ENCODE measurements at places on chromosomes 3 and 15.

GRCh38 chr3:100097919-100098783, 16.1 kb downstream of the FILIP1L start:
- no peak for DNase-seq

DNA sequence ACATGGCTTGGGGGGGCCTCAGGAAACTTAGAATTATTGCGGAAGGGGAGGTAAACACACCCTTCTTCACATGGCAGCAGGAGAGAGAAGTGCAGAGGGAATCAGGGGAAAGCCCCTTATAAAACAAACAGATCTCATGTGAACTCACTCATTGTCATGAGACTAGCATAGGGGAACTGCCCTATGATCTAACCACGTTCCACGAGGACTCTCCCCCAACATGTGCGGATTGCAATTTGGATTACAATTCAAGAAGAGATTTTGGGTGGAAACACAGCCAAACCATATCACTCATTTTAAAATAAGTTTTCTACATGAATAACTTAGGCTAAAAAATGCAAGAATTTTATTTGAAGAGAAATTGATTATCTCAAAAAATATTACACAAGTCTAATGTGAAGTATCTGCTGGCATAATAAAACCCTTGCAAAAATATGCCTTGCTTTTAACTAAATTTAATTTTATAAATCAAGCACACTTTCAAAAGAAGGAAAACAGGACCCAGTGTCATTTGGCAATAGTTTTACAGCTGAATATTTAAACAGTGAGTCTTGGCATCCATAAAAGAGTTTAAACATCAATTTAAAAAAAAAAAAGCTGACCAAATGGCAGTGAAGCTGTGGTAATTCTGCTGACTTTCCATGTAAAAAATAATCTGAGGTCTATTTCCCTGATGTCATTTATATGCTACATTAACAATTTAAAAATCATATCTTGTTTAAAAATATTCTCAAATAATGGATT, 1057.2 kb downstream of the NAALADL2 start:
- no peak for DNase-seq

DNA sequence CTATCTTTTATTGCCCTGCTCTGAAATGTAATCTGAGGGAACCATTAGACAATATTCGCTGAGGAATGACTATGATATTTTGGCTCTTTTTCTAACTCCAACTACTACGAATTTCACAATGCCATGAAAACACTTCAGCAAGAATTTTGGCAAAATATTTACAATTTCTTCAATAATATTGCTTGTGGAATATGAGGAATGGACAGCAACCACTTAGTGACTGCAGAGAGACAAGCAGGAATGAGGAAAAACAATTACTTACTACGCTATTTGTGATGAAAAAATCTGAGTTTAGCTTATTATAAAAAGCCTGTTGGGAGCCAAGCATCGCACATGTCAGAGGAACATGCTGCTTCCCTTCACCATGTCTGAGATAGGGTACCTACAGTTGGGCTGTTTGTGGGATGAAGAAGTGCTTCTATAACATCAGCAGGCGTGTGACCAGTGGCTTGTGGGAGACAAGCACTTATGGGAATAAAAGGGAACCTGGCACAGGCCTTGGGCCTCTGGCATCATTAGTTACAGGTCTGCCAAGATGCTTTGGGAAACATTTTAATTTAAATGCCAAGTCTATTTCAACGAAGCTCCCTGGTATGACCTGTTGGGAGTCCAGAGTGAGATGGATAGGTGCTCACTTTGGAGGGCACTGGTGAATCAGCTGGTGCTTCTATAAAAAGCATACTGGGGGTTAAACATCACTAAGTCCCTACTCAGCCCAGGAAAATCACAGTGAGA, 2.7 kb upstream of the PLCL2 start:
- no peak for DNase-seq

DNA sequence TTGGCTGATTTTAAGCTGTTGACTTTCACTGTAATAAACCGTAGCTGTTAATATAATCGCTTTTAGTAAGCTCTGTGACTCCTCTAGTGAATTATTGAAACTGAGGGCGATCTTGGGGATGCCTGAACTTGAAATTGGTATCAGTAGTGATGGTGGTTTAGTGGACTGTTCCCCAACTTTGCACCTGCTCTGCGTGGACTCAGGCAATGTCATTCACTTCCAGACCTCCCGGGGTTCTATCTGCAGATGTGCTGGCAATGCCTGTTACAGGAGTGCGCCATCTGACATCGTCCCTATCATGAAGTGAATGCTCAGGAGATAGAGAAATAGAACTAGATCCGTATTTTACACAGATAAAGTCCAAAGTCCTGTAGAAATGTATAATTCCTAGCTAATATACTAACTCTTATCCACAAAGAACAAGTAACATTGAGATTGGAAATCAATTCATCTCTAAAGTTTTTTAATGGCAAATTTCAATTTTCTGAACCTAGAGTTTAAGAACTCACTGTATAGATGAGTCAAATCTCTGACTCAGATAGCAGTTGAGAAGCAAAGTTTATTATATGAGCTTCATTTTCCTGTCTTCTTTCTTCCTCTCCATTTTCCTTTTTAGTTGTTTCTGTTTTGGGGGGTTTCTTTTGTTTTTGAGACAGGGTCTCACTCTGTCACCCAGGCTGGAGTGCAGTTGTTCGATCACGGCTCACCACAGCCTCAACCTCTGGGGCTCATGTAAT, 51.8 kb downstream of the HEG1 start:
- DNase-seq: no peak

GRCh38 chr3:183151086-183151485, 11.4 kb downstream of the LAMP3 start:
- DNase-seq: no peak

DNA sequence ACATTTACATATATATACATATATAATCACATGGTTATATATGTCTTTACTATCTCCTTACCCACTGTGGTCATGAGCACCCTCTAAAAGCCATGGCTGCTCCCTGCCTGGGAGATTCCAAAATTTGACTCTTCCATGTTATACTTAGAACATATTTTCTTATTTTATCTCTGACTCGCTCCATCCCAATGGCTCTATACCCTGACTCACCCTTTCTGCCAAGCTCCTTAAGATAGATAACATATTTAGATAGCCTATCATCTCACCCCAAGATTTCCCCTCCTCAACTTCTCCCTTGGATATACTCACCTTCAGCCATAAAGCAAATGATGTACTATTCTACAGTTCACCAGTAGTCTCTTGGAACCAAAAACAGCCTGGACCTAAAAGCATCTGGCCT, 65.1 kb downstream of the CD200R1L start:
- no peak for DNase-seq

- no peak for DNase-seq
These were observed 178.2 kb upstream of the EOMES start for GRCh38 chr3:27900316-27900715.

GRCh38 chr3:135987661-135988060, 22.1 kb downstream of the PPP2R3A start:
- no peak for DNase-seq

- no peak for DNase-seq
These were observed 896.8 kb downstream of the ROBO1 start for GRCh38 chr3:78871048-78871447.

- no peak for DNase-seq
These were observed 14.5 kb upstream of the FAN1 start for GRCh38 chr15:30889196-30889595.

GRCh38 chr3:52771334-52771681, 568 bp upstream of the NEK4 start:
- DNase-seq: no peak

- DNase-seq: no peak
These were observed 22.9 kb downstream of the PRR20G start for GRCh38 chr3:127264794-127265514.

DNA sequence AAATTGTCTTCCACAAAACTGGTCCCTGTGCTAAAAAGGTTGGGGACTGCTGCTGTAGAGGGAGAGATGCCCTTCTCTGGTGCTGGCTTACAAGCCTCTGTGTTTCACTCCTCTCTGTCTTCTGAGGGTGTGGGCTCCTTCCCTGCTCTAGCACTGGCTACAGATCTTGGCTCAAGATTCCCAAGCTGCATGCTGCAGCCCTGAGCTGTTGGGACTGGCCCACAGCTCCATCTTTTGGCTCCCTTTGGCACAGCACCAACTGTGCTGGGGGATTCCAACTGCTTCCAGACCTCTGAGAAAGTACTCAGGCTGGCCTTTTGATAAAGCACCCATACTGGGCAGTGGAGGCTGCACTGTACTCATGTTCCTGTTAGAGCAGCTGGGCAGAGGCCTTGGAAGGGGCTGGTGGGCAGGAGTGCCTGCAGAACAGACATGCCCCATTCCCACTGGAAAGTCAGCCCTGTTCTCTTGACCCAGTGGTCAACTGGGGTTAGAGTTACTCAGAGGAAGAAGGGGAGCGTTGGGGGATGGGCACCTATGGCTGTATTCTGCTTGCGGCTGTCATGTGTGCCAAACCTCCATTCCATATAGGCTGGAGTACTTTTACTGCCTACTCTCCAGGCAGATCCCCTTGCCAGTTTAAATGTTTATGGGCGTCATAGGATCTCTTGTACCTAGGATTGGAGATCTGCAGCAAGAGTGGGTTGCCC, 55.7 kb downstream of the GALK2 start:
- DNase-seq: no peak

GRCh38 chr3:12468276-12468675, 16.0 kb upstream of the TSEN2 start:
- no peak for DNase-seq

DNA sequence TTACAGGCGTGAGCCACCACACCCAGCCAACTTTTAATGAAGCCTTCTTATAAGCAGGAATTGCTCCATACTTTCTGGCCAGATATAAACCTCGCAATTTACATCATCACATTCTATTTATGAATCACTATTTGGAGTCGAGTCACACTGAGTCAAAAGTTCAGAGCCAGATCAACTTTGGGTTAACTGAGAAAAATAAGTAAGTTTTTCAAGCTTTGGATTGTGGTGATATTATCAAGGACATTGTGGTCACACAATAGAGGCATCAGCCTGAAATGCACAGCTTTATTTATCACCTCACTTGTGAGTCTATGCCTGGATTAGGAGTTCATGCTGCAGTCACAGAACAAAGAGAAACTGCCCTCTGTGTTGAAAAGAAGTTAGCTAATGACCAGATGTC, 1163.5 kb downstream of the ROBO1 start:
- DNase-seq: no peak

DNA sequence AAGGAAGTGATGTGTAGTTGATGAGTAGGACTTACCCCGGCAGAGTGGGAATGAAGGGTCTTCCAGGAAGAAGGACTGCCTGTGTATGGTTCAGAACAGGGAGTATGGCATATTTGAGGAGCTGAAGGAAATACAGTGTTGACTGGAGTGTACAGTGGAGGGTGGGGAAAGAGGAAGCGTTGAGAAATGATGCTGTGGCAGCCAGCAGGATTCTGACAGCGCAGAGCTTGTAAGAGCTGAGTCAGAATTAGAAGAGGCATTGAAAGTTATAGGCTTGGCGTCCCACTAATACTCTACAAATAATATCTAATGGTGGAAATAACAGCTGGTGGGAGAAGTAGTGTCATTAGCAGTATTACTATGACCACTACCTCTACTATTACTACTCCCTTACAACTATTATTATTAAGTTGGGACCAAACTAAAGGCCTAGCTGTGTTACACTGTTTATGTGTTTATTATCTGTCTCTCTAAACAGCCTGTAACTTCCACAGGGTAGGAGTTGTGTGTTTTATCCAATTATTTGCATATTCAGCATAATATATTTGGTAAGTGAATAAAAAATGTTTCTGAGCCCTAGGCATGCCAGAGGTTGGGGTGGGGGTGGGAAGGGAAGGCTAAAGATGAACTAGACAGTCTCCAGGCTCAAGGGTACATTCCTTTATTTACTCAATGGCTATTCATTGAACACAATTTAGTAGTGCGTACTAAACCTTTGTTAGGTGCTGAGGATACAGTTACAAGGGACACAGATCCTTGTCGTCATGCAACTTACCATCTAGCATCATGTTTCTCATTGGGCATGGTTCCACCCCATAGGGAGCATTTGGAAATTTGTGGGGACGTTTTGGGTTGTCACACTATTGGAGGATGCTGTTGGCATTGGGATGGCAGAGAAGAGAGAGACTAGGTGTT, 428.8 kb upstream of the ONECUT1 start:
- DNase-seq: no peak

DNA sequence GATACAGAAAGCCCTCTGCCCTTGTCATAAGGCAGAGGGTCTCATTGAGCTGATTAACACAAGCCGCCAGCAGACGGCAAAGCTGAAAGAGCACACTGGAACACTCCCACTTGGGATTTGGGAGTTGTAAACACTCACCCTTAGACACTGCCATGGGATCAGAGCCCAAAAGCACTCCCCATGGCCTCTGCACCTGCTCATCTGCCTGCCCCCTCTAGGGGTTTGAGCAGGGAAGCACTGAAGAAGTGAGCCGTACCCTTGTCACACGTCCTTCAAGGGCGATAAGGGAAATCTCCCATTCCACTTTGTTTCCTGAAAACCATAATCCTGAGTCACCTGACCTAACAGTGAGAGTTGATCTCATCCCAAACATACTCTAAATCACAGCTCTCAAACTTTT, 14.7 kb downstream of the FSIP1 start:
- no peak for DNase-seq

GRCh38 chr15:82843566-82843965, 34.1 kb downstream of the WHAMM start:
- DNase-seq: no peak

DNA sequence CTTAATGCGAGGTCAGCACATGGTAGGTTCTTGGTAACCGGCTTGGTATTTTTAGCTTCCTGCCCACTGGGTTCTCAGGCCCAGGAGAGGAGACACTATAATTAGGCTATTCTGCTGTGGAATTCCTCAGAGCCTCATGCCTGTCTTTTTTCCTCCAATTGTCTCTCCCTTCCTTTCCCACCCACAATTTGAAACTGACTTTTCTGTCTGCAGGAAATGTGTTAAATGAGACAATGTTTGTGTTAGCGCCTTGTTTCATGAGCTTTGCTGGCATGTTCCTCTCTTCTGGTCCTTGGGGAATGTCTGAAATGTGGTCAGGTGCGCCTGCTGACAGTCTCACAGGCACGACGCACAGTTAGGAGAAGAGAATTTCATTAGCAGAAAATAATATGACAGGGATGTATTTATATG, 223.6 kb upstream of the CTNNB1 start:
- no peak for DNase-seq

DNA sequence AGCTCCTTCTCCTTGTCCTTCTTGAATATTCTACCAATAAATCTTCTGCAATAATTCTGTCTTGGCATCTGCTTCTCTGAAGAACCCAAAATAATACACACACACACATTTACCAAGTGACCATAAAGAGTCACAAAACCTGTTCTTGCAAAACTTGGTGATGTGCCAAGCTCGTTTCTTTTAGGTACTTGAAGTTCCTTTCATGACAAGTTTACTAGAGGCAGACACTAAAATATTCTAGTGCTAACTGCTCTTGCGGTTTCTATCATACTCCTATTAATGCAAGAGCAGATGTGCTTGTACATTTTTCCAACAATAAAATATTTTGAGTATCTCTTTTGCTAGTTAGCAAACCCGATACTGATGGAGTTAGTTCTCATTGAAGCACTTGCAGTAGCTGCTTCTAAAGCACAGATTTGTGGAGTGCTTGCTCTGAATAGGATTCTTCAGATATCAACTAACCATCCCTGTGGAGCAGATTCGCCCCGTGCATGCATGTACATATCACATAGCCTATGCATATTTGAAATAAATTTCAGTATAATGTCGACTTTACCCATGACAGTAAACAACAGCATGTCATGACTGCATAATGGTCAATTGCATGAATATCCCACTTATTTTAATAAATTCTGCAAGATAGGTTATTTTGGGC, 23.2 kb downstream of the HHLA2 start:
- DNase-seq: no peak

All from effector CD4-positive, alpha-beta T cell (primary cell).